ENCODE measurements at places on chromosomes 4 and X.

GRCh38 chr4:185209031-185209851, at the start of gene SNX25:
Gene SNX25 (plus strand): TSS chr4:185209598. CDS start chr4:185209827, 229 bp downstream.
- peak; percentile 90 for DNase-seq

GRCh38 chr4:18390655-18391353, 369.2 kb upstream of the LCORL start:
- DNase-seq = peak; percentile 75

GRCh38 chr4:77927991-77928925, 65.6 kb downstream of the MRPL1 start:
- no peak for DNase-seq

GRCh38 chr4:37652747-37653527, 33.2 kb downstream of the RELL1 start:
- DNase-seq = no peak

GRCh38 chrX:115392871-115393270, 103.4 kb downstream of the LUZP4 start:
- no peak for DNase-seq

DNA sequence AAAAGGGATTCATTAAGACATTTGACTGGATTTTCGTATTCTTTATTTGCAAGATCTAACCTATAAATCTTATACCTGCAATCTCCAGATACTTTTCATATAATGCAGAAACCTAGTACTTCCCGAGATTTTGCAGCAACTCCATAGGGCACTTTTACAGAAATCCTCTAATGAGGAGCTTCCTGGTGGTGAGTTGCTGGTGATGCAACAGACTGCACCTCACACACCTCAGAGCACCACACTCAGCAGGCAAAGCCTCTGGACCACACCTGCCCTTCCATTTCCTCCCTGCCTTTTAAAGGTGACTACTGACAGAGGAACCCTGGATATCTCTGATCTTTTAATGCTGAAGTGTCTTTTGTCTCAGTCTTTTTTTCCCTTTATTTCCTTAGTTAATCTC, 289.4 kb downstream of the TRAM1L1 start:
- peak; percentile 49 for DNase-seq

DNA sequence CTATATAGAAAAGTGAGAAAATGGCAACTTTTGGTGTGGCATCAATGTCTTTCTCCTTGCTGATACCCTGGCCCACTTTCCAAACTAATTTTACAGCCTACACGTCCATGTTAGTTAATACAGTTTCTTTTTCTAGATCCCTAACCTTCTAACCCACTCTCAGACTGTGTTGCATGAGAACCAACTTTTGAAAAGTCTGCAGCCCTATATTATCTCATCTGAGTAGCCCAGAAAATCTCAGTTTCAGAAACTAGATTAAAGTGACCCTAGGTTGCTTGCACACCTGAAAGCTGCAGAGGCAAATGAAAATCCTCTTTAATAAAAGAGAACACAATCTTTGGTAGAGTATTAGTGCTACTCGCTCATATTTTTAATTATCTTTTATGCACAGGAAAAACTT, 371.6 kb upstream of the EMCN start:
- no peak for DNase-seq

DNA sequence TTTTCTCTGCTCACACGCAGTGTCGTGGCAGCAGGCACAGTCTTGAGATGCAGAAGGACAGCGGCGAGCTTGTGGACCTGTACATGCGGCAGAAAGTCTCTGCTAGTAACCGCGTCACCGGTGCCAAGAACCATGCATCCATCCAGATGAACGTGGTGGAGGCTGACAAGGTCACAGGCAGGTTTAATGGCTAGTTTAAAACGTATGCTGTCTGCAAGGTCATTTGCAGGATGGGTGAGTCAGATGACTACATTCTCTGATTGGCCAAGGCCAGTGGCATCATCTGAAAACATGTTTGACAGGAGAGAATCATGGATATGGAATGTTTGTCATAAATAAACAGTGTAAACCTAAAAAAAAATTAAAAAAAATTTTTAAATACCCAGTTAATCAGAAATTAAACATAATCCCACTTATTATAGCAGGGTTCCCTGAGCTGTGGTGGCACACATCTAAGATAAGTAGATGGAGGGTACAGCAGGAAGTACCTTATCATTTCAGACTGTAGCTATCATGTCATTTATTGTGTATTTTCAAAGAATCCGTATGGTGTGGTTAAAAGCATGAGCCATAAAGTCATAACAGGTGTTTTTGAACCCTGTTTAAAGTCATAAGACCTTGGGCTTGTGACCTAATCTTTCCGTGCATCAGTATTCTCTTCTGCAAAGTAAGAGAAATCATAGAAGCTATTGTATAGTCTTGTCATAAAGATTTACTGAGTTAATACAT, 7.5 kb upstream of the BMP2K start:
- DNase-seq = no peak
